ENCODE measurements at places on chromosomes 4 and X. TPM values are rescaled to one million over a fixed set of nuclear protein-coding genes. Genes with fewer than 3 reads are reported as not detected.

DNA sequence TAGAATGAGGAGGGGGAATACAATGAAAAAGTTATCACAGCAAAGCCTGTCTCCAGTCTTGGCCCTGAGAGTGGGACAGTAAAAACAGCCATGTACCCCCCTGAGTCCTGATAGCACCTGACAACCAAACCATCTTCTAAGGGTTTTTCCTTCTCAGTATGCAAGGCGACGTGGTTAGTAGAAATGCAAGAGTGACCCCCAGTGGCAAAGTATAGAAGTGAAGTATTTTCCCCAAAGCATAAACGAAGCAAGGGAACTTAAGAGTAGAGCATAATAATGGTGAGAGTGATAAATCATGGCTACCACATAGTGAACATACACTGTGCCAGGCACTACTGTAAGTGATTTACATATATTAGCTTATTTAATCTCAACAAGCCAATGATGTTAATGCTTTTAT lies 52.8 kb downstream of the FAM47C start:
- no peak for DNase-seq

DNA sequence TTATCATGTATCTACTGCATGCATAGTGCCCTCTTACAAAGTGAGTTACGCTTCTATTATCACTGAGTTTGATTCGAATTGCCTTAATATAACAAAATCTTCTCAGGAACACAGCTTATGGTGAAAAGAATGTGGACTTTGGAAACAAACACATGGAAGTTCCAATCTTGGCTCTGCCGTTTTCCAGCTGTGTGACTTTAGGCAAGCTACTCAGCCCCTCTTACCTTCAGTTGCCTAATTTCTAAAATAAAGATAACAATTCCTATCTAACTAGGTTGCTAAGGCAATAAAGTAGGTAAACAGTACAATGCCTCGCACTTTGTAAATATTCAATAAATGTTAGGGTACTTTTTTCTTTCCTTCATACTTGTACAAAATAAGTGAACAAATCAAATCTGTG lies 104.0 kb upstream of the GRIA3 start:
- no peak for DNase-seq

GRCh38 chrX:11129534-11130105 lies 18.5 kb downstream of the HCCS start:
- DNase-seq: no peak

GRCh38 chrX:8304668-8305067 lies 133.6 kb upstream of the VCX2 start:
- no peak for DNase-seq

GAGE12E gene
- not detected for total RNA-seq

ZMAT1 gene
- total RNA-seq: 5.2 TPM

SGCB gene
- 7.3 TPM for total RNA-seq

Data from upper lobe of left lung (tissue), 6 donors.